ENCODE measurements at places on chromosomes 16 and 17. TPM values are rescaled to one million over a fixed set of nuclear protein-coding genes. Genes with fewer than 3 reads are reported as not detected.

- no peaks in the 10 kb centered on the region for H3K4me1 ChIP-seq
- H3K27ac ChIP-seq = no peak overlapping the region
- no peak overlapping the region for H3K4me3 ChIP-seq
- peaks cover 64% of the 10 kb centered on the region for H3K27me3 ChIP-seq
- DNase-seq = no peak
- no peaks in the 10 kb centered on the region for H3K36me3 ChIP-seq
Observed at GRCh38 chr16:89040391-89040790, 53.3 kb upstream of the ACSF3 start.

The NLRP1 gene
- polyA plus RNA-seq = 7.2 TPM

- H3K36me3 ChIP-seq = peaks cover 15% of the 10 kb centered on the region
- H3K4me3 ChIP-seq = peak overlapping the region; percentile 84
- DNase-seq = peak; percentile 80
- peaks cover 3% of the 10 kb centered on the region for H3K27me3 ChIP-seq
- peak overlapping the region; percentile 99 for H3K27ac ChIP-seq
Observed at GRCh38 chr16:86512860-86513470, 2.6 kb downstream of the FOXF1 start.

GRCh38 chr17:74427048-74427762 lies 4.7 kb upstream of the GPRC5C start:
- H3K36me3 ChIP-seq = no peaks in the 10 kb centered on the region
- DNase-seq = no peak
- H3K4me3 ChIP-seq = no peak overlapping the region

GRCh38 chr16:3912373-3912772 lies 31.9 kb upstream of the CREBBP start:
- H3K4me1 ChIP-seq = no peaks in the 10 kb centered on the region
- DNase-seq = no peak
- no peaks in the 10 kb centered on the region for H3K27me3 ChIP-seq
- no peak overlapping the region for H3K4me3 ChIP-seq

GRCh38 chr17:28725660-28726225 lies 290 bp downstream of the TLCD1 start:
- H3K36me3 ChIP-seq = peaks cover 31% of the 10 kb centered on the region
- DNase-seq = peak; percentile 84
- peaks cover 8% of the 10 kb centered on the region for H3K27me3 ChIP-seq
- peak overlapping the region; percentile 97 for H3K27ac ChIP-seq
- no peaks in the 10 kb centered on the region for H3K4me1 ChIP-seq

GRCh38 chr17:15154618-15155017 lies 110.5 kb downstream of the PMP22 start:
- H3K27ac ChIP-seq = no peak overlapping the region
- DNase-seq = no peak
- no peaks in the 10 kb centered on the region for H3K27me3 ChIP-seq

Data from sigmoid colon (tissue), 7 donors.